ENCODE measurements at places on chromosomes 5 and 9. TPM values are rescaled to one million over a fixed set of nuclear protein-coding genes. Genes with fewer than 3 reads are reported as not detected.

The HDHD3 gene
- 12.5 TPM for total RNA-seq

The C9orf153 gene
- total RNA-seq: 0.72 TPM

The IRX1 gene
- 4.3 TPM for total RNA-seq

The ANKRD20A1 gene
- total RNA-seq: 0.72 TPM

The INSL6 gene
- 6.3 TPM for total RNA-seq

The MYORG gene
- 4.6 TPM for total RNA-seq

The SLC6A19 gene
- 0.48 TPM for total RNA-seq

The MARCOL gene
- 3.9 TPM for total RNA-seq

The THBS4 gene
- total RNA-seq: not detected

The ZNF618 gene
- 12.3 TPM for total RNA-seq

The MCTP1 gene
- 24.8 TPM for total RNA-seq

The LECT2 gene
- total RNA-seq: not detected

The IFNA21 gene
- 18.5 TPM for total RNA-seq

The GPR151 gene
- 1.2 TPM for total RNA-seq

The TMEM250 gene
- 54.4 TPM for total RNA-seq

The IGFBPL1 gene
- total RNA-seq: 2.9 TPM
